ENCODE measurements at places on chromosomes 11 and 22.
A peak's percentile ranks its signal among the peaks of the same experiment; 100 is the strongest.

GRCh38 chr22:26417406-26417805 is 11.7 kb upstream of the ASPHD2 start:
- DNase-seq, result no peak

DNA sequence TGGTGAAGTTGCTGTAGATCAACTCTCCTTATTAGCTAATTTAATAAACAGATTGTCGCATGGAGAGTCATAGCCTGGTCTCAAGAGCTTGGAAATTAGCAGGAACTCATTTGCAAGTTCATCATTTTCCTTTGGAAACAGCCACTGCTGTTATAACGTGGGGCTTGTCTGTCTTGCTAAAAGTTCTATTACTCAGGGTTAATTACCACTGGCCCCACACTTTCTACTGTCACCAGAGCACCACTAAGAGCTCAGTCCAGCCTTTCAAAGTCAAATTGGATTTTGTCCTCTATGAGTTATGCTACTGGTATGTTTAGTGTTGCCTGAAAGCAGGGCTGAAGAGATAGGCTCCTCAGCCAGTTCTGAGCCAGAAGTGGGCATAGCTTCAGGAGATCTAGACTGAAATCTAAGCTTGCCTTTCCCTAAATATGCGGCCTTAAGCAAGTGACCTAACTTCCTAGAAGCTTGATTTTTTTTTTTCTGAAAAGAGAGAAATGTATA is 292.2 kb downstream of the INSC start:
- DNase-seq, result no peak

DNA sequence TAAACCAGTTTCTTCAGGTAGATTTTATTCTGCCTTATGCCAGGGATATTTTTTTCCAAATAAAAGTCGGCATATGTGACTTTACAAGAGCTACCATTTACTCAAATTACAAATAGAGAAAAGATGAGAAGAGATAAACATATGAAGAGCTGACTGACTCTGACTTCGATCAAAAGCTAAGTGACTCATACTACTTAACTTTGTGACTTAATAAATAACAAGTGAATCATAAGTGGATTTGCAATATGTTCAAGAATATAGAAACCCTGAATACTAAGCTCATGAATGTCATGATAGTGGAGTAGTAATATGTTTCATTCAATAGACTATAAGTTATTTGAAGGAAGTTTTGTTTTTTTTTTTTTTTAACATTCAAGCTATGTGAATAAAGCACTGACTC is 130.5 kb upstream of the ANO3 start:
- DNase-seq, result no peak

DNA sequence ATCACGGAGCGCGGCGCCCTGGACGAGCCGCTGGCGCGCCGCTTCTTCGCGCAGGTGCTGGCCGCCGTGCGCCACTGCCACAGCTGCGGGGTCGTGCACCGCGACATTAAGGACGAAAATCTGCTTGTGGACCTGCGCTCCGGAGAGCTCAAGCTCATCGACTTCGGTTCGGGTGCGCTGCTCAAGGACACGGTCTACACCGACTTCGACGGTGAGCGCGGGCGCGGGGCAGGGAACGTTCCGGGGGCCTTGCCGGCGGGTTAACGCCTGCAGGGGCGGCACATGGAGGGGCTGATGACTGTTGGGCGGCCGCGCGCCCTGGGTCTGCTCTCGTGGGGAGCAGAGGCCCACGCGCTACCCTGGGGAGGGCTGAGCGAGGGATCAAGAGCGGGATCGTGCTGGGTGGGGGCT is 1.0 kb downstream of the PIM3 start:
- no peak for DNase-seq

GRCh38 chr11:21653951-21654421 is 538.9 kb upstream of the ANO5 start:
- peak; percentile 93 for DNase-seq

DNA sequence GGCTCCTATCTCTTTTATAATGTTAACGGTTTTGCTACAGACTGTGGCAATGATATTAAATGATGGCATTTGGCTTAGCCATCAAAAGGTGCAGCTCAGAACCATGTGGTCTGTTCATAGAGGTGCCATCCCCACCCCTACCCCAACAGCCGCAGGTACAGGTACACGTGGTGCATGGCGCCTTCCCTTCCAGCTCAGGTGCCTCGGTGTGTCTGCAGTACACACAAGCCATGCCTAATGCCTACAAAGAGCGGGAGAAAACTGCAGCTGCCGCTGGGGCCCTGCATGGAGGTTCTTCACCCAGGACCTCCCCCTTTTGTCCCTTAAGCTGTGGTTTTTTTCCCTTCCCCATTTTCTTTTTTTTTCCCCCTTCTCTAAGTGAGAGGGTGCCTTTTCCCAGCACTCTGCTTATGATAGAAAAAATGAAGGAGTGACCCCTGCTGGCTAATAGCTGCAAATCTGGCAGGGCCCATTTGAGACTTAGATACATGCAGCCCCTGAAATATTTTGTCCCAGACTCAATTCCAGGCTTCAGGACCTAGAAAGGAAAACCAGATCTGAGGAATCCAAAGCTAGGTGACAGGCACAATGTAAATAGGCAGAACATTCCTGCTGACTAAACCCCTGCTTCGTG is 6.5 kb downstream of the OR52M1 start:
- no peak for DNase-seq

GRCh38 chr11:110962921-110963320 is 250.7 kb upstream of the ARHGAP20 start:
- DNase-seq, result no peak

DNA sequence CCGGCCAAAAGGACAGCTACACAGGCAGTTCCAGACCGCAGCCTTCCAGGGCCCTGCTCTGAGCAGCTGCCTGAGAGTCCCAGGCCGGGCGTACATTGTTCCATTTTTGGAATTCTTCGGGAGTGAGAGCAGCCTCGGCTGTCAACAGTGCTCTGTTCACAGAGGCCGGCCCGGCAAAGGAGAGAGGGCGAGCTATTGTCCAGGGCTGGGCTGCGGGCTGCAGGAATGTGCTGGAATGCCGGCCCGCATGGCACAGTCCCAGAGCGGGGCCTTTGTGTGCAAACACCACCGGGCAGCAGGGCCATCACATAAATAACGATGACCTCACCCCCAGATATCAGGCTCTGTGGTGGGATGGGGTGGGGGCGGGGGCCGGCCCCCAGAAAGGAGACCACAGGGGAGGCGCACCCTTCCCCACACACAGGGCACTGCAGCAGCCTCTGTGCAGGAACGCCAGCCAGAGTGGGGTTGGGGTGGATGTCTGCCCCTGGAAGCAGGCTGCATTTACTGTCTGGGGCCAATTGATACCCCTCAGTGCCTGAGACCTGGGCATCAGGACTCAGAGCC is 15.8 kb downstream of the LINC01488 start:
- no peak for DNase-seq

DNA sequence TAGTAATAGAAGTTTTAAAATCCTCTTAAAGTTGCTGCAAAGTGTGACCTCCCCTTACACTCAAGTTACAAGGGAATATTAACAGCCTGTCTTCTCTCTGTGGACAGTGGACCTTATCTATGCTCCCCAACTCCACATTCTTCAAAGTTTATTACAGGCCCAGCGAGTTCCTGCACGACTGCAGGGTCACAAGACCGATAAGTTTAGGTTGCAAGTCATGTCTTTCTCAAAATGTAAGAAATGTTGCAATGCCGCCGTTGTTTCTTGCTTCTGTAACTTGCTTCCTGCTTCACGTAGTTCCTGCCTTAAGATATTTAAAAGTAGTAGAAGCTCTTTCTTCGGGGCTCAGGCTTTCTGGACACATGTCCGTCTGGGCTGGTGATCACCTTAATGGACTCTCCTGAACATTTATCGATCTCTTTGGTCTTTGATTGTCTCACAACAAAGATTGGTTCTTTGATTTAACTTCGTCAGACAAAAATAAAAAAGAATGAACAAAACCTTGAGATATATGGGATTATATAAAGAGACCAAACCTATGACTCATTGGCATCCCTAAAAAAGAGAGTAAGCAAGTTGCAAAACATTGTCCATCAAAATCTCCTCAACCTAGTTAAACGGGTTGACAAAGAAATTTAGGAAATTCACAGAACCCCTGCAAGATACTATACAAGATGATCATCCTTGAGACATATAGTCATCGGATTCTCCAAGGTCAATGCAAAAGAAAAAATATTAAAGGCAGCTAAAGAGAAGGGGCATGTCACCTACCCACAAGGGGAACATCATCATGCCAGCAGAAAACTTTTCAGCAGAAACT is 45.4 kb upstream of the GLYAT start:
- DNase-seq, result no peak

DNA sequence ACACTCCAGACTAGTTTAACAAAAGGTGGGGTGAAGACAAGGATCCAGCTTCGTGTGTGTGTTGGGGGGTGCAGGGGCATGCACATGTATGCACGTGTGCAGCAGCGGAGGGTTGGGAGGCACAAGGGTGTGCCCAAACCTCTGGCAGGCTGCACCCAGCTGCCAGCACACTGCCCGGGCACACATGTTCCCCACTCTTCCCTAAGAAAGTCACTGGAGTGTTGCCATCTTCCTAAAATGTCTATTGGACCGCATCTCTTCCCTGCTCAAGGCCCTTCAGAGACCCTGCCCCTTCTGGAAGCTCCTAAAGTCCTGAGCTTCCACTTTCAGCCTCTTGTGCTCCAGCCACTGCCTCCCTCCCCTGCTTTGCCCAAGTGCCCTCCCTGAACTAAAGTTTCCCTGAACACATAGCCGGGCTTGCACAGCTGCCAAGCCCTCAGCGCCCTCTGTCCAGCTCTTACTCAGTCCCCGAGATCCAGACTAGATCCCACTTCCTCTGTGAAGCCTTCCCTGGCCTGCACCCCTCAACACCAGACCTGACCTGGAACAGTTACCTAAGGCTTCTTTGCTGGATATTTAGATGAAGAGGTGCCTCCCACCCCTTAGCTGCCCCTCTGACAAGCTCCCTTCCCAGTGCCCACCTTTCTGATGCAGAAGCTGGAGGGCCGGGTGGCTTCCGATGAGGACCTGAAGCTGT is 6.0 kb downstream of the CFL1 start:
- DNase-seq, result no peak

GRCh38 chr11:71197096-71197495 is 55.3 kb downstream of the SHANK2 start:
- DNase-seq, result no peak

DNA sequence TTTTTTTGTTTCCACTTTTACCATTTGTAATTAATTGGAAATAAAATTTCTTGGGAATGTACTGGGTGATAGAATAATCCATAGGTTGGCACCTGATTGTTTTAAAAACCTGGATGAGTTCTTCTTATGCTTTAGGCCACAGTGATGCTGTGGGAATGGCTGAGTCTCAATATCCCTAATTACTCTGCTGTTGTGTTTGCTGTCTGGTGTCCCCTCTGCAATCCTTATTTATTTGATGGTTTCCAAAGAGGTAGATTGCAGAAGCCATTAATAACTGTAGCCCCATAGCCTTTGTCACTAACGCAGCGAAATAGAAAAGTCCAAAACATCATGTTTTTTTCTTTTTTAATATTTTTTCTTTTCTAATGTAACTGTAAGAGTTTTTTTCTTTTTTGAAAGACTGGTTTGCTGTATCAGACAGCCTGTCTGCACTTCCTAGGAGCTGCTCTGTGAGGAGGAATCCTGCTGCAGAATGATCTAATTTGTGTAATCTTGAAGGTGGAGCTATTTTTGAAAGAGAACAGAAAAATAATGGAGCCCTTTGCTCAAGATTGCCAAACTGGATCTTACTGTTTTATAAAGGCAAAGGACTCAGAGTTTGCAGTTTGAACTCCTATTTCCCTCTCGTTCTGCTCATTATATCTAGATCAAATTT is 14.9 kb downstream of the PACS1 start:
- DNase-seq, result no peak

GRCh38 chr22:44191036-44191454 is 10.3 kb downstream of the PARVG start:
- no peak for DNase-seq

DNA sequence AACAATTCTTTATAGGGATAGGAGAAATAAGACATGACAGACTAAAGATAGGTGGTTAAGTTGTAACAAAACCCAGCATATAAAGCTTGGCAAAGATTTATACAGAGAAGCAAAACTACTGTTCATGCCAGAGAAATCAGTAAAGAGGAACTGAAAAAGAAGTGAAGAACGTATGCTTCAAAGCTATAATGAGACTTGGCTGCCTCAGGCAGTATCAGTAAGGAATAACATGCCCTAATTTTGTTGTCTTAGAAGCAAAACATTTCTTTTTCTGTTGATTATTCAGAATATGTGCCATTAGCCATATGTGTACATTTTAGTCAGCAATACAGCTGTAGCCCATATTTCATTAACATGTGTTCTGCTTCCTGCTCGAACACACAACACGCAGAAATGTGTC is 403.2 kb downstream of the NELL1 start:
- DNase-seq, result no peak

GRCh38 chr11:1771700-1772099 is 8.0 kb upstream of the CTSD start:
- DNase-seq, result no peak

DNA sequence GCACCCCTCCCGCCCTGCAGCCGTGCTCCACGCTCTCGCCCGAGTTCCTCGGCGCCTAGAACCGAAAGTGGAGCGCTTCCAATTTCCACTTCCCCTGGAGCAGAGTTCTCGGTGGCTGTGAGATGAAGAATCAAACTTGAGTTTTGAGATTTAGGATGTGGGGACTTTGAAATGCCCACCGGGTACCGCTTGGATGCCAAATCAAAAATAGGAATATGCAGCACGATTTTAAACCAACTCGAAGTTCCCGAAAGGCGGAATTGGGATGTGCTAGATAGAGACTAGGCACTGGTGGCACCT is 569 bp downstream of the POLA2 start:
- DNase-seq, result no peak

- no peak for DNase-seq
Observed at GRCh38 chr11:85725510-85726258, 39.7 kb upstream of the CCDC89 start.

- peak; percentile 77 for DNase-seq
Observed at GRCh38 chr11:70128435-70128906, 50.4 kb downstream of the ANO1 start.

DNA sequence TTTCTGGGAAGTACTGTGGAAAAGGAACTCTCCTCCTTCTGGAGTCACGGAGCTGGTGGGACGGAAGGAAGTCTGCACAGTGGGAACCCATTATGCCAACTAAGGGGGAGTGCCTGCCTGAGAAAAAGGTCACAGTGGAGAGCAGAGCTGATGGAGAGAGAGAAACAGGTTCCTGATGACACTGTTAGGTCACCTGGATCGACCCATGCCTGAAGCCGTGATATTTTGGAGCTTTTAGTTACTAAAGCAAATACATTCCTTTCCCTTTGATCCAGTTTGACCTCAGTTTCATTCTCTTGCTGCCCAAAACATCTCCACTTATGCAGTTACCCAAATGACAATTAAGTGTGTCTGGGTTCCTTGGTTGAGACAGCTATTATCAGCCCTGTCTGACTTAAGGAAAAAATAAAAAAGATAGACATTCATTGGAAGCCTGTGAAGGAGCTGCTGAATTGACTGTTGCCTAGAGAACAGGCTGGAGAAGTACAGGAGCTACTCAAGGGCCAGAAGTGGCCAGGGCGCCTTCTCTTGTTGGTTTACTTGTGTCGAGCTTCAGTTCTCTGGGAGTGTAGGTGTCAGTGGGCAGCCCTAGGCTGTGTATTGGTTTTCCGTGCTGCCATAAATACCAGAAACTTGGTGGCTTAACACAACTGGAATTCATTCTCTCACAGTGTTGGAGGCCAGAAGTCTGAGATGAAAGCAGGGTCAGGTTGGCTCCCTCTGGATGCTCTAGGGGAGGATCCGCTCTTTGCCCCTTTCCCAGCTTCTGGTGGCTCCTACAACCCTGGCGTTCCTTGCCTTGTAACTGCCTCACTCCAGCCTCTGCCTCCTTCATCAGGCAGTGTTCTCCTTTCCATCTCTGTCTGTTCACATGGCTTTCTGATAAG is 13.6 kb downstream of the MRGPRD start:
- no peak for DNase-seq

- DNase-seq, result no peak
Observed at GRCh38 chr11:67163006-67163405, 43.9 kb downstream of the KDM2A start.

GRCh38 chr11:32198053-32198452 is 107.2 kb downstream of the RCN1 start:
- no peak for DNase-seq
